ENCODE measurements at places on chromosomes 6 and 20.
A peak's percentile ranks its signal among the peaks of the same experiment; 100 is the strongest.

DNA sequence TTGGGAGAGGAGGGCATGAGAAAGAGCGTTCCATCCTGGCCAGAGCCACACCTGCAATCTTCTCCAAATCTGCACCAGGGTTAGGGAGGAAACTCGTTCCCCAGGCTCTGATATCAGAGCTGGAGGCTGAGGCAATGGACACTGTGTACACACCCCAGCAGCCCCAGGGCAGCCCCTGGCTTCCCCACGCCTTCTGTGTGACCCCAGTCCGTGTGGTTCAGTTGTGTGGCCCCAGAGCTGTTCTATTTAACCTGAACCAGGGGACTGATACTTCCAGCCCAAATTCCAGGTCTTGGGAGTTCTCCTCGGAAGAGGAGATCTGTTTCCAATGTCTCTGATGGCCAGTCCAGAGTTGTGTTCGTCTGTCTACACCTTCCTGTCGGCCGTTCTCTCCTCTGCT lies 242.6 kb upstream of the EXOC2 start:
- no peak for DNase-seq

DNA sequence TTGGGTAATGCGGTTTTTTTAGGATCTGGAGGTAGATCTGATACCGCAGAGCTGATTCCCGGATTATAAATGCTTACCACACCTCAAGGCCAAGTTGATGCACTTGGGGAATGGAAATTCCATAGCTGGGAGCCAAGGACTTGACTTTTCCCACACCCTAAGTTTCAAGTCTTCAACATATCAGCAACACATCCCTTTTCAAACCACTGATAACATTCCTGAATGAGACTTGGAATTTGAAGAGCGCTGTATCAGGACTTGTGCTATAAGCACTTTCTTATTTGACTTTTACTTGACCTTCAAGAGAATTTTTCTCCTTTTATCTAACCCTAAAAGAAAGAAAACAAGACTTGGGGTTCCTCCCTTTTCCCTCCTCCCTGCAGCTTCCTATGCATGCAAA lies 90.6 kb upstream of the NAA20 start:
- no peak for DNase-seq

GRCh38 chr6:31865205-31866118 lies 2.8 kb upstream of the NEU1 start:
- DNase-seq, result no peak

DNA sequence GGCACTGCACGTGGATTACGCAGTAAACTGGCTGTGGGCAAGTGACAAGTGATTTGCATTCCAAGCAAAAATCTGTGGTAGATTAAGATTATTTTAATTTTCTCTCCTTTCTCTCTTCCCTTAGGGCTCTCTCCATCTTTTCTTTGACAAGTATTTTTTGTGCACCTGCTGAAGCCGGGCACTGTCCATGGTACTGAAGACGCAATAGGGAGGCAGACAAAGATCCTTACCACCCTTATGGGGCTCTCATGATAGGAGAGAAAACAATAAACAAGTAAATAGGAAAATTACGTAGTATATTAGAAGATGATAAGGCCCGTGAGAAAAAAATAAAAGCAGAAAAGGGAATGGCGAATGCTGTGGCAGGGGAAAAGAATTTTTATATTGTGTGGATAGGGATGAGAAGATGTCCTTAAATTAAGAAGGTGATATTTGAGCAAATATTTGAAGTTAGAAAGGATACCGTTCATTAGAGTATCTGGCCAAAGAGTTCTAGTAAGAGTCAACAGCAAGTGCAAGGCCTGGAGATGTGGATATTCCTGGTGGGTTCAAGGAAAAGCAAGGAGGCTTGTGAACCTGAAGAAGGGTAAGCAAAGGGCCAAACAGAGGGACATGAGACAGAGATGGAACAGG lies 146.0 kb downstream of the LAMP5 start:
- no peak for DNase-seq

DNA sequence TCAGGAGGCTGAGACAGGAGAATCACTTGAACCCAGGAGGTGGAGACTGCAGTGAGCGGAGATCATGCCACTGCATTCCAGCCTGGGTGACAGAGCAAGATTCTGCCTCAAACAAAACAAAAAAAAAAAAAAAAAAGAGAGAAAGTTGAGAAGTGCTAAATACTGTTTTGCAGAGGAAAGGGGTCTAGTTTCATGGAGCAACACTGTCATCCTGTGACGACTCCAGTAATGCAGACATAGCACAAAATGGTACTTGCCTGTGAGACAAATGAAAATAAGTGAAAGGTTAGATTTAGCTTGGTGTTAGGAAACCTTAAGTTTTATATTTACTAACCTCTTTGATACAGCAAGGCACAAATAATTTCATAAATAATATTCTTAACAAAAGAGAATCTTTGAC lies 29.7 kb downstream of the CEP162 start:
- no peak for DNase-seq

DNA sequence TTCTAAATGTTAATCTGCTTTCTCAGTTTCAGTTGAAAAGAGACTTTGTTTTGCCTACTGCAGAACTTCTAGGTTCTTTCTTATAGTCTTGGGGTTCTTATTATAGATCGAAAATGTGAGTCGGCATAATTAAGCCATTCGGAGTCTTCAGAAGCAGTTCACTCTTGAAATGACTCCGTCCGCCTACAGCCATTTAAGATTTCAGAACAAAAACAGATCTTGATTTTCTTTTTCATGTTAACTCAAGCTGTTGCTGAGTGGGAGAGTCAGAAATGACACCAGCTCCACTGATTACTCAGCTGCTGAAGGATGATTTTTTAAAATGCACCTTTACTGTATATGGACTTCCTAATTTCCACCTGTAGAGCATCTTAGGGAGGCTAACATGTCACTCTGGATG lies 15.9 kb downstream of the PRDM1 start:
- no peak for DNase-seq

DNA sequence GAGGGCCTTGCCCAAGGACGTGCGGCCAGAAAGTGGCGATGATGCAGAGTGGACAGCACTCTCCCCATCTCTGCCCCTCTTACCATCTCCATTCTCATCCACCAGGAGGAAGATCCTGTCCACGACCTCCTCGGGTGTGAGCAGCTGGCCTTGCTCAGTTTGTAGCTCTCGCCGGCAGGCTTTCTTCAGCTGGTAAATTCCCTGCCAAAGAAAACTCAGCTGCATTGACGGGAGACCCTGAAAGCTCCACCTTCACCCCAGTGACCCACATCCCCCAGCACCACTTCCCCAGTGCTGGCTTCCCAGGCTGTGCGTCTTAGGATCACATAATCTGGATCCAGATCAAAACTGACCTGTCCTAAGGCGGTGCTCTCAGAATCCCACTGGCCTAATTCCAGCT lies 9.2 kb downstream of the GUCA1B start:
- DNase-seq, result no peak

DNA sequence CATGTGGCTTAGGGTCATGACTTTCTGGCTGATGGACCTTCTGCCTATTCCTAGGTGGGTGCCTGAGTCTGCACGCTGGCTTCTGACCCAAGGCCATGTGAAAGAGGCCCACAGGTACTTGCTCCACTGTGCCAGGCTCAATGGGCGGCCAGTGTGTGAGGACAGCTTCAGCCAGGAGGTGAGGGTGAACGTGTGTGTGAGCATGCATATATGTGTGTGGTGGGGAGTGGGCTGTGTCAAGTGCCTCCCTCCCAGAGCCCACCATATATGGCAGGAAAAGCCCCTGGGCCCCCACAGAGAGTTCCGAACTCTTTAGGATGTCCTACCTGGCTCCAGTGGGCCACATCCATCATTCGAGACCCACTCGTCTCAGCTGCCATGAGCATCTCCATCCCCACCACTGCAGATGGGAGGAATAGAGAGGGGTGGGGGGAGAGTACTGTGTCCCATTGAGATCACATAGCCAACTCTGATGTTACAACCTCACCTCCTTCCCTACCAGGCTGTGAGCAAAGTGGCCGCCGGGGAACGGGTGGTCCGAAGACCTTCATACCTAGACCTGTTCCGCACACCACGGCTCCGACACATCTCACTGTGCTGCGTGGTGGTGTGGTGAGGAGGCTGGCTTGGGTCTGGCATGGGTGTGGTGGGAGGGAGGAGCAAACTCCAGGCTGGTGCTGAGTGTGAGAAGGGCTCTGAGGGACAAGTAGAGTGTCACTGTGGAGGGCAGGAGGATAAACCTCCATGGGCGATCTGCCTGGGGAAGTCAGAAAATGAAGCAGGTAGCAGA lies 3.2 kb downstream of the SLC22A7 start:
- no peak for DNase-seq

- DNase-seq, result no peak
These were observed 714.8 kb downstream of the EPM2A start for GRCh38 chr6:145020543-145020942.

GRCh38 chr6:13327691-13328075 lies 654 bp downstream of the TBC1D7 start:
- no peak for DNase-seq

DNA sequence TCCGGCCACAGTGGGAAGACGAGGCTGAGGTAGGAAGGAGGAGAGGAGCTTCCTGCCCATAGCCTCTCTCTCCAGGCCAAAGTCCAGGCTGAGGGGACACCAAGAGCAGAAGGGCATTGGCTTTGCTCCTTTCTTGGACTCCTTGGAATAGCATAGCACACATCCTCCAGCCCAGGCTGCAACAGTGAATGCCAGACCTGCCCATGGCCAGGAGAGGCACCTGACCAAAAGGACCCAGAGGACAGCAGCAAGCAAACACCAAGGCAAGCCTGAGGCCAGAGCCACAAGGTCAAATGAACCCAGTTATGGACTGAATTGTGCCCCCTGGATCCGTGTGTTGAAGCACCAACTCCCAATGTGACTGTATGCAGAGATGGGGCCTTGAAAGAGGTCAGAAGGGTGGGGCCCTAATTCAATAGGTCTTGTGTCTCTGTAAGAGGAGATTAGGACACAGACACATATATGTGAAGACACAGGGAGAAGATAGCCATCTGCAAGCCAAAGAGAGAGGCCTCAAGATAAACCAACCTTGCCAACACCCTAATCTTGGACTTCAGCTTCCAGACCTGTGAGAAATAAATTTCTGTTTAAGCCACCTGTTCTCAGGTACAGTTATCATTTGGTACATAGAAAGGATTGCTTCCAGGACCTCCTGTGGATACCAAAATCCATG lies 126.5 kb upstream of the NXT1 start:
- DNase-seq, result no peak

GRCh38 chr6:7176208-7176607 lies 68.4 kb downstream of the RREB1 start:
- DNase-seq, result no peak

DNA sequence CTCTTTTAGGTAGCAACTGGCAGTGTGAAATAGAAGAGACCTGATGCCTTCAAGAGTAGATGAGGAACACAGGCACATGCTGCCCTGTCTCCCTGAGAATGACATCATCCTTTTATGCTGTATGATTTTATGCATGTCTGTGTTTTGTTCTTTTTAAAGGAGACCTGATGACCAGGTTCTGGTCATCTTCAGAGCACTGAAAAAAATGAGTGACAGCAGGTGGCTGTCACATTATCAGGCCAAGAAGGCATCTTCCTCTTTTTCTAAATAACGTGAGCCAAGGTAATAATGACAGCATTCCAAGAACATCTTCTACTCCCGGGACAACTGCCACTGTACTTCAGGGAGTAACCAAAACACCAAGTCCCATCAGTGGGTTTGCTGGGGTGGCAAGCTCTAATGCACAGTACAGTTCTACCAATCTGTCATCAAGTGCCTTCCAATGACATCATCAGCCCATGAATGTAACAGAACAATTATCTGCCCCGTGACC lies 28.9 kb downstream of the CNKSR3 start:
- DNase-seq, result no peak

DNA sequence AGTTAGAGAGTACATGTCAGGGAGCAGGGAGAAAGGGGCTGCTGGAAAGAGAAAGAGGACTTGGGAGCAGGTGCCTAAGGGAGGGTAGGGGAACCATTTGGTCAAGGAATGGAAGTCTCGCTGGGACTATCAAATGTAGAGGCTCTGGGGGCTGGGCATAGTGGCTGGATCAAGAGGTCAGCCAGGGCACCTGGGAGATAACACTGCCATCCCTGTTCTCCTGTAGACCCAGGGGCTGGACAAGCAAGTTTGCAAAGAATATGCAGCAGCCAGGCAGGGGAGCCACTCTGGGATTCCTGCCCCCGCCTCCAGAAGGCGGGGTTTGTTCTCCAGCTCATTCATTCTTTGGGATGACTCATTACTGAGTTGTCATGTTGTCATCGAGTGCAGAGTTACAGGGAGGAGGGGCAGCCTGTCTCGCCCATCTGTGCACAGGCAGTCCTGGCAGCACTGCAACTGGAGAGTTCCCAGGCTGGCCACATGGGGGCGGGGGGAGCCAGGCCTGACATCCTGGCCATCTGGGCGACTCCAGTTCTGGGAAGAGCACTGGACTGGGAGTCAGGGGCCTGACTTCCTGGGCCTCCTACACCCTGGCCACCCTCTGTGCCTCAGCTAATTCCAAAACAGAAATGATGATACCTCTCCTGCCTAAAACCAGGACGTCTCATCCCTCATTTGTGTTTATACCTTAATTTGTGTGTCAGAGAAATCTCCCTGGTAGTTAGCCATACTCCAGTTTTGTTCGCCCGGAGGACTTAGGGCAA lies 28.2 kb upstream of the ZFAND3 start:
- peak; percentile 28 for DNase-seq

- no peak for DNase-seq
These were observed 341.3 kb upstream of the PRDM1 start for GRCh38 chr6:105744815-105745214.

- no peak for DNase-seq
These were observed 101.2 kb upstream of the SIRPG start for GRCh38 chr20:1758765-1759164.

- no peak for DNase-seq
These were observed 111.5 kb downstream of the LCA5 start for GRCh38 chr6:79425589-79426311.

GRCh38 chr6:113120582-113121285 lies 736.4 kb upstream of the MARCKS start:
- peak; percentile 63 for DNase-seq

DNA sequence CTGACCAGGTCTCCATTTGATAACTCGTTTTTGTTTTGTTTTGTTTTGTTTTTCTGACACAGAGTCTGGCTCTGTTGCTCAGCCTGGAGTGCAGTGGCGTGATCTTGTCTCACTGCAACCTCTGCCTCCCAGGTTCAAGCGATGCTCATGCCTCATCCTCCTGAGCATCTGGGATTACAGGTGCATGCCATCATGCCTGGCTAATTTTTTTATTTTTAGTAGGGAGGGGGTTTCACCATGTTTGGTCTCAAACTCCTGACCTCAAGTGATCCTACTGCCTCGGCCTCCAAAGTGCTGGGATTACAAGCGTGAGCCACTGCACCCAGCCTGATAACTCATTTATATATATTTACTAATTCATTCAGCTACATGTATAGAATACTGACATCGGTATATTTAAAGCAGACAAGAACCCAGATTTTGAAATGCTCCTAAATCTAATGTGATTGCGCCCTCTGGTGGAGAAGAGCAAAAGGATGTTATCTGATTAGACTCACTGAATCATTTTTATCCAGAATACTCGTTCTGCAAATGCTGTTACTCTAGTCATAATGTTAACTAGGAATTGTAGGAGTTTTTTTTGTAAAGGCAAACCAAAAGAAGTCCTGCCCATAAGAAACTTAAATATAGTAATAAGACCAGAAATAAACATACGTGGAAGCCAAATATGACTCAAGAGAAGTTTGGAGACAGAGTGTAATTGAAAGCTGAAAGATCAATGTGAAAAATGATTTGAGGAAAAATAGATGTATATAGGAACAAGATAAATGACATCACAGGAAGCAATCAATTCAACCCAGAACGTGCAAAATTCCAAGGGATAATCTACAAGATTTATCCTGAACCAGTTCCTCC lies 5.3 kb upstream of the COL12A1 start:
- DNase-seq, result no peak

- no peak for DNase-seq
These were observed 44.0 kb downstream of the SIM1 start for GRCh38 chr6:100420711-100421110.

- DNase-seq, result no peak
These were observed 105.0 kb upstream of the SYNCRIP start for GRCh38 chr6:85747666-85748065.
